ENCODE measurements at places on chromosomes 6 and 20.

DNA sequence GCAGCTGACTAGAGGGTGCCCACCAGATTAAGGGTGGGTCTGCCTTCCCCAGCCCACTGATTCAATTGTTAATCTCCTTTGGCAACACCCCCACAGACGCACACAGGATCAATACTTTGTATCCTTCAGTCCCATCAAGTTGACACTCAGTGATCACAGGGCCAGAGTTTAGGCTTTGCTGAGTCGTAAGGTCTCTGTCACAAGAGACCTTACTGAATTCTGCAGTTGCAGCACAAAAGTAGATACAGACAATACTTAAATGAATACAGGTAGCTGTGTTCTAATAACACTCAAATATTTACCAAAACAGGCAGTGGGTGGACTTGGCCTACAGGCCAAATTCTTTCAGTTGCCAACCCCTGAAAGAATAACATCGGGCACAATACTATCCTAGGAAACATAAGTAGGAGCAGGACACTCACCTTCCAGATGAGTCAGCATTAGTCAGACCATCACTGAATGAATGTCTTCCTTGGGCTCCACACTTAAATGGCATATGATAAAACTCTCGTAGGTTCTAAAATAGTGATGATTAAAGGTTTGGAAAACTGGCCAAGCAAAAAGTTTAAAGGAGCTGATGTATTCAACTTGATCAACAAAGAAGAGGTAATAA is 190.0 kb downstream of the UBE3D start:
- DNase-seq, result peak; percentile 62

DNA sequence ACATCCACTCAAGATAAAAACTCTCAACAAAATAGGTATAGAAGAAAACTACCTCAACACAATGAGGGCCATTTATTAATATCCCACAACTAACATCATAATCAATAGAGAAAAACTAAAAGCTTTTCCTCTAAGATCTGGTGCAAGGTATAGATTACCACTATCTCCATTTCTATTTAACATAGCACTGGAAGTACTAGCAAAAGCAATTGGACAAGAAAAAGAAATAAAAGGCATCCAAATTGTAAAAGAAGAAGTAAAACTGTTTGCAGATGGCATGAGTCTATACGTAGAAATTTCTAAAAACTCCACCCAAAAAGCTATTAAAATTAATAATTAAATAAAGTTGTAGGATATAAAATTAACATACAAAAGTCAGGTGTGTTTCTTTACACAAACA is 230.8 kb upstream of the PRSS16 start:
- no peak for DNase-seq

DNA sequence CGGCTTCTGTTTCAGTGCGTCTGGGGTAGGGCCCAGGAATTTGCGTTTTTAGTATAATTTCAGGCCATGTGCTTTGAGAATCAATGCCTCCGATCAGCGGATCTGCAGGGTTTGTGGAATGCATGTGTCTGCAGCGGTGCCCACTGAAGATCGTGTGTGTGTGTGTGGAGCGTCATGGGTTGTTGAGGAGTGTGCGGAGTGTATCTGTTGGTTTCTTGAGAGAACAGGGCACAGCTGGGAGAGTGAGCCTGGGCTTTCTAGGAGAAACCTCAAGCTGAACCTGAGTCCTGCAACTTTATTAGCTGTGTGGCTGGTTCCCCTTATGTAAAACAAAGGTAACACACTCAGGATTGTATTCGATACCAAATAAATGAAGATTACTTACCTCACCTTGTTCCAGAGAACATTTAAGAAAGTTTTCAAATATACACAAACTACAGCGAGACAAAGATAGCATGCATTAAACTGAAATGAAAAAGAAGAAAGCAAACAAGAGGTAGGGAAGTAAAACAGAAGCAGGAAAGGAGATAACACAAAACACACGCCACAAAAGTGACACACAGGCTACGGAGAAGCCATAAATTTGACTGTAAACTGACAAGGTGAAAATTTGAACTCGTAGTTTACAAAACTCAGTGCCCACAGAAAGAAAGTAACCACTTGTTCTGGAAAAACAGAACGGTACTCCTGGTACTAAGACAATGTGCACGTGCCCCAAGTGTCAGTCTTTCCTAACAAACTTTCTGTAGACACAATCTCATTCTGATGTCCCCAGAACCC is 28.8 kb downstream of the PDE10A start:
- no peak for DNase-seq

DNA sequence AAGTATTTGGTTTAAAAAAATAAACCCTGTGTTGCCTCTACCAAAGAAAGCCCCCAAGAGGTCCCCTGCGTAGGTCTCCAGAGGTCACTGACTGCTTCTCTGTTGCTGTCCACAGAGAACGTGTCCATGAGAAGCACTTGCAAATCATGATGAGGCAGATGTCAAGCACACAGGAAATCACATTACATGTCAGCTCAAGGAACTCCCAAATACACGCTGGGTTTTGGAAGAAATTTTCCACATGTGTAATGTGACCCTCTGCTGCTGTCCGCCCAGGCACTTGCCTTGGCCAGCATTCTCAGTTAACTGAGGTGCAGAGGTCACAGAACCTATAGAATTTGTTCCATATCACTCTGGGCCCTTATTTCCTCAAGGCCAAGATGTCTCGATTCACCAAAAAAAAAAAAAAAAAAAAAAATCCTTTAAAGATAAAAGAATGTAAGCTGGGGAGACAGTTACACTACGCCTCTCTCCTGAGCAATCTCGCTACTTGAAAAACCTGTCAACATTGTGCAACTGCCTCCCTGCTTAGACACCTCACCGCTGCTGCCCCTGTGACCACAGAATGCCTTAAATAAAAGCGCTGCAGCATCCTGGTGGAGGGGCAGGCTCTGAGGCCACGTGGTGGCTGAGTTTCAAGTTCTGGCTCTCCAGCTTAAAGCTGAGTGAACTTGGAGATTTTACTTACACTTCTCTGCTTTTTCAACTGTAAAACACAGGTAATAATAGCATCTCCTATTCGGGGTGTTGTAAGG is 42.3 kb downstream of the SLC22A23 start:
- DNase-seq, result peak; percentile 51

GRCh38 chr6:41970436-41970846 is 28.8 kb upstream of the CCND3 start:
- peak; percentile 64 for DNase-seq

DNA sequence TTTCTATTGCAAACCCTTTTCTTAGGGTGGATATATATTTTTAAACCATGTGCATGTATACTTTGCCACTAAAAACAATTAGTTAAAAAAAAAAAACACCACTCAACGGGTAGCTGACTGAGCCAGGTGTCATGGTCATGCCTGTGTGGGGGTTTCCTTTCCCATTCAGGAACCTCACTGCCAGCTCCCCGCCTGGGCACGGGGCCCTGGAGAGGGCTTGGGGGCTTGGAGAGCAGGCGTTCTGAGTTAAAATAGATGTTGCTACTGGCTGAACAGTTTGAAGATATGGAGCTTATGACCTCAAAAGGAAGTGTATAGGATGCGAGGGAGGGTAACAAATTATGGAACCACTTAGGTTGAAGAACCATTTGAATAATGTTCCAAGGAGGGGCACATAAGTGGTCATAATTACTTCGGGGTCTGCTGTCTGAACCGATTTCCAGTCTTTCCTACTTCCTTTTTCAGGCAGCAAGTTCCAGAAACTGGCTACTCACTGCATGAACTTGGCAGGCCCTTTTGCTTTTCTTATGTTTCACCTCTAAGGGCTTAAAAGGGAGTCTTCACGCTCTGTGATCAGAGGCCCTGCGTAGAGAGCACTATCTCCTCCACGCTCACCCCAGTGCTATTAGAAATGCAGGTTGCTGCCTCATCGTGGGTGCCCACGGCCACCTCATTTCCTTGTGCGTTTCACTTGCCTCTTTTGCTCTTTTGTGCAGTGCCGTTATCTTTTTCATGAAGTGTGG is 9.9 kb downstream of the STX16 start:
- no peak for DNase-seq

GRCh38 chr6:98833307-98834059 is 891 bp upstream of the POU3F2 start:
- peak; percentile 52 for DNase-seq

DNA sequence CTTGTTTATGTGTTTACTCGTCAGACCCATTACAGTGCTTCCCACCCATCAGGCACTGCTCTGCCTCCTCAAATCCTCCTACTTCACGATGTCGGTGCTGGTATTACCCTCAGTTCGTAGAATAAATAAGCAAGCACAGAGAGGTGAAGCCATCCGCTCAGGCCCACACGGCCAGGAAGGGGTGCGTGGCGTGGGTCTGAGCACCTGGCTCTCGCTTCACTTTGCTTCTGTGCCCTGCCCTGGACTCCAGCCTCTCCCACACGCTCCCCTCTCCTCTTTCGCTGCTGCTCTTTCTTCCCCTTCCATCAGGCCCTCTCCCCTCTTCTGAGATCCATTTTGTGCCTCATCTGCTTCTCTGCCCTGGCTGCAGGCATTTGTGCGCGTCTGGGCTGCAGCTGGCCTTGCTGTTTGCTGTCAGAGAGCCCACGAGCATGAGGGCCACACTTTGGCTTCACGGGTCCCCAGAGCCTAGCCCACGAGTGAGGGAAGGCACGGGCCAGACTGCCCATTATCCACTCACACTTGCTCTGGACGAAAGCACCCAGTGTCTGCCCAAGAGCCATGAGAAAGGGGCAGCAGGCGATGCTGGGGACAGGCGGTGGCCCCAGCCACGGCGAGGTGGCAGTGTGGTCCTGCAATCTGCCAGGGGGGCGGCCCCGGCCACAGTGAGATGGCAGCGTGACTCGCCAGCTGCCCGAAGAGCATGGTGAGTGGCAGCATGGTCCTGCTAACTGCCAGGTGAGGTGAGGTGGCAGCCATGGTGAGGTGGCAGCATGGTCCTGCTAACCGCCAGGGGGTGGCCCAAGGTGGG is 96.2 kb upstream of the MPC1 start:
- DNase-seq, result no peak

DNA sequence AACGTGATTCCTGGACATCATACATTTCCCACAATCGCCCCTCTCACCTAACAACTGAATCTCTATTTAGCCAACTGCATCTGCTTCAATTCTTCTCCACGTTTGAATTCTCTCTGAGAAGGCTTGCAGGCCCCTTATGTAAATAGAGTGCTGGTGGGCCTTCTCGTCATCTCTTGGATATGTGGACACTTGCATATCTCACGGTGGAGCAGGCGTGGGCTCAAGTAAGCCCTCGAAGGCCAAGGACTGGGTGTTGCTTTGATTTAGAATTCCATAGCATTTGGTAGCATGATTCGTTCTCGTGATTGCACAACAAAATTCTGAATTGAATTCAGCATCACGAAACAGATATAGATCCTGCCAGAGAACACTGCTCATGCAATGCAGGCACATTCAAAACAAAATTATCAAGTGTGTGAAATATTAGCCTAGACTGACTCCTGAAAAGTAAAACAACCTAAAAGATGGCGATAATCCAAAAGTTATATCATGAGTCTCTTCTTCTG is 613.6 kb downstream of the TFAP2A start:
- DNase-seq, result no peak

DNA sequence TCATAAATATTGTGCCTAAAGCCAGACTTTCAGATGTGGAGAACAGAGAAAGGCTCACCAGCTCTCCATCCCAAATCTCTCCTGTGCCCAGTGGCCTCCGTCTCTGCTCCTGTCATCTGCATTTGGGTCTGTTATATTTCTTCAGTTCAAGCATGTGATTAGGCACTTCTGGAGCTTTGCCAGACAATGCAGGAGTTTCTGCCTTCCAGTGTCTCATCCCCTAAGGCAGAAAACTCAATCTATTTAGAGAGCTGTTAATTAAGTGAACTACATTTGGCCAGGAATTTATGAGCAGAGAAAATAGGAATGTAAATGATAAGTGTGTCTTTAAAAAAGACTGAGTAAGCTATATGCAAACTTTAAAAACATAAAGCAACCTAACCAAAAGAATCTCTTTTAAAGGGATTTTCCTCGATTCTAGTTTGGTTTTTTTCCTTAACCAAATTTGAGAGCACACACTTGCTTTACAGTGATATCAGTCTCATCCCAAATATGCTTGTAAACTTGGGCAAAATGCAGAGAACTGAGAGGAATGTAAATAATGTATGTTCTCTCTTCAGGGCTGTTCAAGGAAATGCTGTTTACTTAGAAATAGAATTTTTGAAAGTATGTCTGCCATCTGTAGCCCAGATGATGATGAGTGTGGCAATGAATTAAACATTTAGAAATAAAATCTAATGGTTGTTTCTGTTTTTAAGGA is 113.9 kb downstream of the ELOVL4 start:
- peak; percentile 6 for DNase-seq

DNA sequence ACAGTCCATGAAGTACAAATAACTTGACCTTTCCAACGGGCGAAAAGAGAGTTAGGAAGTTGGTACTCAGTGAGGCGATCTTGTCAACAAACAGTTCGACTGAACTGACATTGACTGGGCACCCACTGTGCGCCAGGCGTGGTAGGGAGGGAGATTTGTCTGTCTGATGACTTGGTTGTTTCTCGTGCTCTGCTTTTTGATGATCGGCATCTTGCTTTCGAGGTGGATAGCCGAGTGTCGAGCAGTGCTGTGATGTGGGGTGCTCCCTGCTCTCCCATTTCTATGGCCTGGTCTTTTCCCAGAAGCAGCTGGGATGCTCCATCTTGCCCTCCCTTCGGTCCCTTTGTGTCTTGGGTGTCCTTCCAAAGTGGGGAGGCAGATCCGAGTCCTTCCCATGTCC is 30.4 kb downstream of the RPP40 start:
- DNase-seq, result no peak

DNA sequence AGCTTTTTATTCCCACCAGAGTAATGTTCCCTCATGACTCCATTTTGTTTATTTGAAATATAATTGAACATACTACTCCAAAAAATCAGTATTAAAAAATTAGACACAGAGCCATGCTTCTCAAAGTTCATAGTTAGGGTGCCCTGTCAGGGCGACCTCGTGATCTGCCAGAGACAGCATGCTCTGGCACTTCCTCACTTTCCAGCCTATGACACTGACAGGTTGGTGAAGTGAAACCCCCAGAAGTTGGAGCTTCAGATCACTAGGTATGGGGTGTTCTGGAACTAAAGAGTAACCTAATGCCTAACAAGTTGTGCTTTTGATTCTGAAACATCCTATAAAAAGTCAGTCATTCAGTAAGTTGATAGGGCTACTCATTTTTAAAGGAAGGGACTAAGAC is 93.0 kb downstream of the TBC1D7 start:
- no peak for DNase-seq

DNA sequence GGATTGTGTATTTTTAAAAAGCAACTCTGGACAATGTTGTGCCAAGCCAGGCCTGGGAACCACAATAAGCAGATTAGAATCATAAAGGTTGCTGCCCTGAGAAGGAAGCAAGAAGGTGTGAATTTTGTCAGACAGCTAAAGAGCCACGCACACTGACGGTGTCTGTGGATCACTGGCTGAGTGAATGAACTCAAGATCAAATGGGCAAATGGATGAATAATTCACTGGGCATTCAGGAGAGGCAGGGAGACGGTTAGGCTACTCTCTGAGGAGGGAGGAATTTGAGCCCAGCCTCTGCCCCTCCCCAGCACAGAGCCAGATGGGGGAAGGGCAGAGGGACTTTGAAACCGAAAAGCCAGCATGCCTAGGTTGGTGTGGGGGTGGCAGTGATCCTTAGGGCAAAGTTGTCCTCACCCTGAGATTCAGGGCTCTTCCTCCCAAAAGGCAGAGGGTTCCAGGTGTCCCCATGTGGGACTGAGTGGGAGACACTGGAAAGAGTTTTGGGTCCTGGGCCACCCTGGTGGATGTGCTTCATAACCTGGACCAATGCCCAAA is 19.5 kb upstream of the SLC22A7 start:
- DNase-seq, result no peak

GRCh38 chr6:20740727-20741126 is 206.5 kb downstream of the CDKAL1 start:
- no peak for DNase-seq

- peak; percentile 75 for DNase-seq
These were observed 124.4 kb downstream of the TCP11 start for GRCh38 chr6:35016502-35017321.

- peak; percentile 91 for DNase-seq
These were observed 119.1 kb upstream of the MAP7 start for GRCh38 chr6:136669299-136669699.
